RCC 7860 (cell line): ENCODE measurements at places on chromosomes 7 and 10.

DNA sequence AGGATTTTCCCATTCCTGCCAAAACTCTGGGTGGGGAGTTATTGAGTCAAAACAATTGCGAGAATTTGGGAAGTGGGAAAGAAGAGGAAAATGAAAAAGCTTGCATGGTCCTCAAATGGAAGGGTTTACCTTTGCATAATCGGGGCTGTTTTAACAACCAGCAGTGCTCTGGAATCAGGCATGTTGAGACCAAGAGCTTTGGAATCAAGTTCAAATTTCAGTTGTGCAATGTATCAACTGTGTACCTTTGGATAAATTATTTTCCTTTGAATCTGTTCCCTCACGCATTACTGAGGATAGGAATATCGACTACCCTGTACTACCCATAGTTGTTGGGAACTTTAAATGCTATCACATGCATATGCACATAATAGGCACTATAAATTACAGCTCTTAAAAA is 205.5 kb downstream of the JCAD start:
- no peak for DNase-seq

GRCh38 chr7:140653319-140654108 is 12.9 kb upstream of the DENND2A start:
- DNase-seq: peak; percentile 68

- no peak for DNase-seq
These were observed 64.7 kb upstream of the DUSP5 start for GRCh38 chr10:110432814-110433565.

GRCh38 chr10:16119445-16119844 is 259.1 kb upstream of the MINDY3 start:
- no peak for DNase-seq

DNA sequence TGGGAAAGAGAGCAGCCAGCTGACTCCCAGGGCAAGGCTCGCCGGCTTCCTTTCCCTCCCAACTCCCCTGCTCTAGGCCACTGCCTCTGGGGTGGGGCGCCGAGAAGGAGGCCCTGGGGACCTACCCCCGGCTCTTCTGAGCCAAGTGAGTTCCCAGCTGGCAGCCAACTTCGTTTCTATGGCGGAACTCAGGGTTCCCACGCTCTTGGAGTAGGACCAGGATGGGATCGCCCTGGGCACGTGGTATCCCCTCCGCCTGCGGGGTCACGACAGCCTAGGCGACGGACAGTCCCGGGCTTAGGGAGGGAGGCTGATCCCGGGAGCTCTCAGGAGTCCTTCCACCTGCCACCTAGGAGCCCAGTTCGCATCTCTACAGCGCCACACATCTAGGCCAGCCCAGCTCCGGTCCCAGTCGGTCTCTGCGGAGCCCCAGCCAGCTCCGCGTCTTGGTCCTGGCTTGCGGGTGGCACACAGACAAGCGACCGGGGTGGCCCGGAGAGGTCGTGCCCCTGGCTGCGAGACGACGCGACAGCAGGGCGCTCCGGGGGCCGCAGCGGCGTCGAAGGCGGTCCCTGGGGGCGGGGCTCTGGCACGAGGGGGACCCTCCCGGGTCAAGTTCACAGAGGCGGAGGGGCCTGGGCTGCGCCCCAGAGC is 20.5 kb upstream of the GATA3 start:
- DNase-seq: no peak

GRCh38 chr10:48271047-48271730 is 3.3 kb downstream of the FRMPD2 start:
- DNase-seq: no peak

GRCh38 chr10:13072339-13072738 is 27.6 kb upstream of the OPTN start:
- no peak for DNase-seq

DNA sequence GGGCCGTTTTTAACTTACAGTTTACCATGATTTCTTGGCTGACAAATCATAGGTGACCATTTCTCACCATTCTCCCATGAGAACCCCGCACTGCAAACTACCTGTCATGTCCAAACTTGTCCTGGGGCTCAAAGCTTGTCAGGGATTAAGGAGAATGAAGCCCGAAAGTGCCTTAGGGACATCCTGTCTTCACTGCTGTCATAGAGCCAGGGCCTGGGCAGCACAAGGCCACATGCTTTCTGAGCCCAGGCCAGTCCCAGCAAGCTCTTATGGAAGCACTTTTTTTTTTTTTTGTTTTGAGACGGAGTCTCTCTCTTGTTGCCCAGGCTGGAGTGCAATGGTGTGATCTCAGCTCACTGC is 33.9 kb downstream of the CCM2 start:
- no peak for DNase-seq

- no peak for DNase-seq
These were observed 141.7 kb upstream of the COL1A2 start for GRCh38 chr7:94252971-94253370.

DNA sequence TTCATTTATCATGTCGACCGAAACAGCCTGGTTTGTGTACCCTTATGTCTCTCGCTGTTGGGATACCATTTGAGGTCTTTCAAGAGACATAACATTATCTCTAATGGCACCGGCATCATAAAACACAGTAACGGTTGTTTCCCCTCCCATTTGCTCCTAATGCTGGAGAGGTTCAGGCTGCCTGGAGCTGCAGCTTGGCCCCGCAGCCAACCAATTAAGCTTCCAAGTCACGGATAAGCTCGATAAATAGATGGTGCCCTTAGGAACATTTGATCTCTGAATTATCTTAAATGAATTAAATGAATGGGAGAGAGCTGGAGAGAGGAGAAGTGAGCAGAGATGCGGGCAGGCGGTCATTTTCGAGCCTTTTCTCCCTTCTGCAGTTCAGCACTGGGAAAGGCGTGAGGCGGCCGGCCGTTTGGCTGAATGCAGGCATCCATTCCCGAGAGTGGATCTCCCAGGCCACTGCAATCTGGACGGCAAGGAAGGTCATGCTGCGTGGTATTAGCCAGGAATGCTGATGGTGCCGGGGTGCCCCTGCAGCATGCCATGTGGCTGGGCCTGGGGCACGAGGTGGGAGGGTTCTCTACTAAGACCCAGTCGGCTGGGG is 12.6 kb downstream of the CPA4 start:
- no peak for DNase-seq

DNA sequence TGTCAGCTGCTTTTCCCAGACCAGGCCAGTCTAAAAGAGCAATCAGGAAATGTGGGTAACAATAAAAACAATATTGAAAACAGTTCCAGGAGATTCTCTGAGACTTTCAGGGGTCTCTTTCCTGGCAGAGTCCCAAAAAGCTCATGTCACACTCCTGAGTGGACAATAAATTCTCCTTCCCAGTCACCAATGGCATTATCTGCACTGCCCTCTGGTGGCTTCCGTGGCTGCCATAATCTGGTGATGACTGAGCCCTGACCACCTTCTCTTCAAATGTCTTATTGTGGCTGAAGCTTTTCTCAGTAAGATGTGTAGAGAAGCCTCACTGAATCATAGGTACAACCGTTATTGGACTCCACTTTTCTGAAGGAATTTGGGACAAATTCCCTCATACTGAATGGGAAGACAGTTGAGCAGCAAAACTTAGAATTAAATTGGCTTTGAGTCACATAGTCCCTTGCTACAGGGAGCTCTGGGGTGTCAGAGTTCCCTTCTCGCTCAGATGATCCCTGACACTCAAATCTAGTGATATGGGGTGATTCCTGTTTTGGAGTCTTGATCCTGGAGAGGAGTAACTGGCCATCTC is 24.4 kb upstream of the ASAH2 start:
- no peak for DNase-seq

DNA sequence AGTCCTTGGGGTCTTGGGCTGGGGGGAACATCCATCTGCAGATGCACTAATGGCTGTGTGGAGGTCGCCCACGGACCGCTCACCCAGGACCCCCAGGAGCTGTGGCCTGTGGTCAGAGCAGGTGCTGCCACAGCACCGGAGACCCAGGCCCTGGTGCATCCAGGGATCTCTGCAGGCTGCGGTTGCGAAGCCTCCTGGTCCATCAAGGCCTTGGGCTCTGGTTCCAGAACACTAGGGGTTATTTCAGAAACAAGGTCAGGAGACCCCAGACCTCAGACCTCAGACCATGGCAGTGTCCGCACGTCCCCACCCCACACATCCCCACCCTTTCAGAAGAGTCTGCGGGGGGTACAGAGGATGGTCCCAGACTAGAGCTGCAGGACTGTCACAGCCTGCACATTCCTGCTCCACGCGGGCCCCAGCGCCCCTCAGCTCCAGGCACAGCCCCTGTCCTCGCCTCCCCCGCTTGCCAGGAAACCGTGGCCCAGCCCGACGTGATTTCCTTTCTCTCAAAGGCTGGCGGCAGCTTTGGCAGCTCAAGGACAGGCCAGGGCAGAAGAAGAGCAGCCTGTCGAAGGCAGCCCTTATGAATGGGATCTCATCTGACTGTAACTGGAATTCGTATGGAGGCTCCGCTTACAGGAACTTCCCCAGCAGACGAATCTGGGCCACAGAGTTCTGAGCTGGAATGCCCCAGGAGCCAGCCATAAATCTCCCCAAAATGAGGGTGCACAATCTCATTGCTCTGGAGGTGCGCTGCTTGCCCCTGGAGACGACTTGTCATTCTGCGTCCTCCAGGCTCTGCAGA is 136.2 kb upstream of the RET start:
- DNase-seq: no peak

DNA sequence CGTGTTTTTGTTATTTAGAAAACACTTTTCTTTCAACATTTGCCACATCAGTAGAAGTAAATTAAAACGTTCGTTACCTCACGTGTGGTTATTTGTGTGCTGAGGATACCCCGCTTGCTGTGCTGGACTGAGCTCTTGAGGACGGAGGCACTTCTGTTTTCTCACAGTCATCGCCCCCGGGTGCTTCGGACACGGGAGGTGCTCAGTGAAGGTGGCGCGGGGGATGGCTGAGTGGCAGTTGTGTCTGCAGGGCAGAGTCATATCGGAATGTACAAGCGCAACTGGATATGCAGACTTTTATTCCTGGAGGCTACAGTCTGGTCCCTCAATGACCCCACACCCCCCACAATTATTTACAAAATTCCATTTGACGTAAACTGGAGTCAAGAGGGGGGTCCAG is 92.0 kb downstream of the DYNC2I1 start:
- no peak for DNase-seq

- DNase-seq: no peak
These were observed 28.4 kb upstream of the CDHR3 start for GRCh38 chr7:105934572-105935185.
